GM12891 (cell line): ENCODE measurements at places on chromosomes 1 and 21.

- no peak for DNase-seq
Measured at GRCh38 chr21:37207441-37208009, 59.6 kb downstream of the VPS26C start.

- DNase-seq, result no peak
Measured at GRCh38 chr1:60699325-60699724, 383.0 kb upstream of the NFIA start.

GRCh38 chr21:30718239-30718909 is at the start of gene KRTAP21-3:
KRTAP21-3 (minus strand) TSS chr21:30718777; CDS start chr21:30718759, 18 bp downstream.
- DNase-seq, result no peak

DNA sequence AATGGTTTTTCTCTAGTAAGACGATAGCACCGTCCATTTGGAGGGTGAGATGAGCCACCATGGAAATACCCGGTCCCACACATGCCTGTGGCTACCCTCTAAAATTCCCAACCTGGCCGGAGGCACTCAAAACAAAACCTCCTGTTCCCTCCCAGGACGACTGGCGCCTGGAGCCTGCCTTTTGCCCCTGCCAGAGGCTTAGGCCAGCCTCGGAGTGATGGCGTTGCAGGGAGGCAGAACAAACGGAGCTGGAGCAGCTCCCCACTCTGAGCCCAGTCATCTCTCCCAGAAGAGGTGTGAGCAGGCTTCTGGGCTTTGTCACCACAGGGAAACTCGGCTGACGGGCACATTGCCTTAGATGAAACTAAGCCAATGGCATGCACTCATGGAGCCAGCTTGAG is 213.7 kb upstream of the HOOK1 start:
- DNase-seq, result no peak

DNA sequence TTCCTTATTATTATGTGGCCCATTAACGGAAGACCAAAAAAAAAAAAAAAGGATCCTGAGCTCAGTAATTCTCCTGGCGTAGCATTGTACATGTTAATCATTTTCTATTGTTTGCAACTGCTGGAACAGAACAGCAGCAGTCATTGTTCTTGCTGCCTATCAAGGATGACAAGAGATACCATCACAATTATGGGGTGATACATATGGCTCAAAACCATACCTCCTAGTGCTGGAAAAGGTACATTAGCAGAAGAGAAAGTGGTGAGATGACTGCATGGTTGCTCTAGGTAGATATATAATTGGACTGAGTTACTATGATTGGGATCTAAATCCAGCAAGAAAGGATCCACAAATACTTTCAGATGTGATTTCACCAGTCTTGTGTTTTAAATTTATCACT is 13.3 kb upstream of the TLR5 start:
- DNase-seq, result no peak

- DNase-seq, result no peak
Measured at GRCh38 chr1:184438363-184438762, 51.5 kb downstream of the C1orf21 start.

GRCh38 chr1:215256936-215257679 is 174.6 kb downstream of the KCNK2 start:
- no peak for DNase-seq

- DNase-seq, result no peak
Measured at GRCh38 chr1:212166644-212167043, 118.6 kb upstream of the PPP2R5A start.

DNA sequence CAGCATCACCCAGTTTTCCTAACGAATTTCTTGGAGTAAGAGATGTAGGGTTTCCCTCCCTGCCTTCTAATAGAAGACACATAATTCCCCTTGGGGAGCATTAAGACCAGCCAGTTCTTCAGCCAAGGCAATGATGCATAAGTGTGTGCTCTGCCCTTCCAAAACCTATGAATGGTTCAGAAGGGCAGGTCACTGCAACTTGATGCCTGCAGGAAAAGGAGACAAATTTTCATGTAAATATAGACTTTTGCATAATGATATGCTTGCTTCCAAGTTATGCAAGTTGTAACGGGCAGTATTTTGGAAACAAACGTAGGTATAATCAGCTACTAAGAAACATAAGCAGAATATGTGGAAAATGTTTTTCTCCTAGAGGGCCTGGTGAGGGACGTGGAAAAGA is 31.6 kb downstream of the PTGS2 start:
- no peak for DNase-seq

DNA sequence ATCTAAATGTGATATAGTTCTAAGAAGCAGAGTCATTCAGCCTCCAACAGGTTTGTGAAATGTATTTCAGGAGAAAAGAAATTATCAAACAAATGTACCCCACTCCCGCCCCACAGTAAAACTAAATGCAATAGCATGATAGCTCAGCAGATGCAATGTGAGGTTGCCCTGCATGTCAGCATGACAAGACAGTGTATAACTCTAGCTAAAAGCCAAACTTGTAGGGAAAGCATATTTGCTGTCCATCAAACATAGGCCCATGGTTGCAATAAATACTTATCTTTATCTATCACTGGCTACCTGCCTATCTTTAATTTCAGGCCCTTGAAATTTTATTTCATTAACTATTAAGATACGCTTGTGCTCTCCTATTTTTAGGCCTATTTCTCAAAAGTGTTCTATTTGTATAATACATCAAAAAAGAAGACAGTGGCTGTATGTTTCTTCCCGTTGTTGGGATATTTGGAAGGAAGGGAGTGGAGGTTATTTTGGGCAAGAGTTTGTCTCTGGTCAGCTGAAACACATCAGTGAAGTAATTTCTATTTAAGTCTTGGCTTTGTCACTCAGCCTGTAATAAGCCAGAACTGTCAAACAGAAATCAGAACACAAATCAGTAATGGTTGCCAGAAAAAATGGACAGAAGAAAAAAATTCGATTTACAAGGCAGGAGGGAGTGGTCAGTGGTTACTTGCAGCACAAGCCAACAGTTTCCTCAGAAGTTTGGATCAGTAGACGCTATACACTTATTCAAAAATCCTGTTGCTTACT is 307.4 kb upstream of the ADGRL2 start:
- DNase-seq, result no peak

DNA sequence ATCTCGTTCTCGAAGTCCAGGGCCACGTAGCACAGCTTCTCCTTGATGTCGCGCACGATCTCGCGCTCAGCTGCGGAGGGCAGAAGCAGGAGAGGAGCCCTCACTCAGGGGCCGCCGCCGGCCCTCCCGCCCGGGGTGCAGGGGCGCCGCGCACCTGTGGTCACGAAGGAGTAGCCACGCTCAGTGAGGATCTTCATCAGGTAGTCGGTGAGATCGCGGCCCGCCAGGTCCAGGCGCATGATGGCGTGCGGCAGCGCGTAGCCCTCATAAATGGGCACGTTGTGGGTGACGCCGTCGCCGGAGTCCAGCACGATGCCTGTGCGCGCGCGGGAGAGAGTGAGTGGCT is 1.8 kb downstream of the ACTA1 start:
- DNase-seq, result no peak

- no peak for DNase-seq
Measured at GRCh38 chr1:26287811-26288210, 7.9 kb downstream of the SH3BGRL3 start.

- no peak for DNase-seq
Measured at GRCh38 chr1:201507360-201507675, 395 bp upstream of the CSRP1 start.

GRCh38 chr1:228217551-228218344 is 9.9 kb downstream of the OBSCN start:
- DNase-seq, result no peak

- no peak for DNase-seq
Measured at GRCh38 chr1:232834066-232834465, 28.9 kb downstream of the MAP10 start.

DNA sequence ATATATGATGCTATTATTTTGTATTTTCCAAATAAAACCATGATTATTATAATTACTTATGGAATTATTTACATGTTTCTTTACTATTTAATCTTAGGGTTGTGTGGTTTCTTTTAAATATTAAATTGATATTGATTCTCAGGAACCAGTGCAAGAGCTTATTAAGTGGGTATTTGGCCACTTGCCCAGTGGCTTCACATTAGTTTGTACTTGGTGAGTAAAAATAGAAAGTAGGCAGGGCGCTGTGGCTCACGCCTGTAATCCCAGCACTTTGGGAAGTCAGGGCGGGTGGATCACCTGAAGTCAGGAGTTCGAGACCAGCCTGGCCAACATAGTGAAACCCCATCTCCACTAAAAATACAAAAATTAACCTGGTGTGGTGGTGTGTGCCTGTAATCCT is 497.1 kb downstream of the PTPRC start:
- DNase-seq, result no peak

GRCh38 chr1:234065794-234066447 is 161.4 kb downstream of the SLC35F3 start:
- no peak for DNase-seq

DNA sequence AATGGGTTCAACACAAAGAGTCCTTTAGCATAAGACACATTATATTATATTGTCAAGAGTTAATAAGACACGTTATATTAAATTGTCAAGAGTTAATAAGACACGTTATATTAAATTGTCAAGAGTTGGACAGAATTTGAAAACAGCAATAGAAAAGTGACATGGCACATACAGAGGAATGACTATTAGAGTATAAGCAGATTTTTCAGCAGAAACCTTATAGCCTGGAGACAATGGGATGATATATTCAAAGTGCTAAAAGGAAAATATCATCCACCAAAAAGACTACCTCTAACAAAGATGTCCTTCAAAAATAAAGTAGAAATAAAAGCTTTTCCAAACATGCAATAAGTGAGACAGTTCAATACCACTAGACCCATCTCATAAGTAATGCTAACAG is 36.0 kb upstream of the HSPA13 start:
- no peak for DNase-seq

DNA sequence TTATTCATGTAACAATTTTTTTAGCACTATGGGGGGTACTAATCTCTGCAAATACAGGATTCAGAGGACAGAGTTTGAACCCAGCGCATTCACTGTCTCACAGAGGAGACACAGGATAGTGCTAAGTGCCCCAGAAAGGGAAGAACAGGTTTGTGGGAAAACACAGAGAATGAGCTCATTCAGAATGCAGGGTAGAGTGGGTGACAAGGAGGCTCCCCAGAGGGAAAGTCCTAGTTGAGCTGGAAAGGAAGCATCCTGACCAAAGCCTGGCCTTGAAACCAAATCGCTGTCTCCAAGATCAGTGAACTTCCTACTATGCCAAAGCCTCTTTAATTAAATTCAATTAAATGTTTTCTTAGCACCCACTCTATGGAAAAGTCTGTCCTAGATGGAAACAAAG is 19.0 kb upstream of the RGS2 start:
- no peak for DNase-seq

- no peak for DNase-seq
Measured at GRCh38 chr1:186435336-186435735, 25.6 kb downstream of the PDC start.

DNA sequence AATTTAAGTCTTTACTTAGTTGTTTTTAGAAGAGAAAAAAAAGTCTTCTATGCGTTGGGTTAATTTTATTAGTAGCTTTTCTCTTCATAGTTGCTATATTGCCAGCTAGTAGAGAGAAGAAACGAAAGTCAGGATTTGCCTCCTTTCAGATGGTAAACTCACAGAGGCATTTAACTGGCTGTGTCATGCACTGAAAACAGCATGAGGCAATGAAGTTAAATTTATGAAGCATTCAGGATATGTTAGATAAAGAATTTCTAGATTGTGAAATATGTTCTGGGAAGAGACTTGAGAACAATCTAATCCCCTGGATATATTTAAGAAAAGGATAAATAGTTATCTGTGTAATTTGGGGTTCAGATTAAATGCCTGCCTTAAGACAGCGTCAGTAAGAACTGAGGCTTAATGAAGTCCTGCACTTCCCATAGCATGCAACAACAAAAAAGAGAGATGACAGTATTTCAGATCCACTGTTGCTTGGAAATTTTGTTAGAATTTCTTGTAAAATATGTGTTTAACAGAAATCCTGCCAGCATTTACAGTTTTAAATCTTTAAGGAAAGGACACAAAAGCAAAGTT is 1.7 kb downstream of the ANGPTL1 start:
- DNase-seq, result no peak

- no peak for DNase-seq
Measured at GRCh38 chr1:214660190-214660589, 57.2 kb downstream of the CENPF start.

DNA sequence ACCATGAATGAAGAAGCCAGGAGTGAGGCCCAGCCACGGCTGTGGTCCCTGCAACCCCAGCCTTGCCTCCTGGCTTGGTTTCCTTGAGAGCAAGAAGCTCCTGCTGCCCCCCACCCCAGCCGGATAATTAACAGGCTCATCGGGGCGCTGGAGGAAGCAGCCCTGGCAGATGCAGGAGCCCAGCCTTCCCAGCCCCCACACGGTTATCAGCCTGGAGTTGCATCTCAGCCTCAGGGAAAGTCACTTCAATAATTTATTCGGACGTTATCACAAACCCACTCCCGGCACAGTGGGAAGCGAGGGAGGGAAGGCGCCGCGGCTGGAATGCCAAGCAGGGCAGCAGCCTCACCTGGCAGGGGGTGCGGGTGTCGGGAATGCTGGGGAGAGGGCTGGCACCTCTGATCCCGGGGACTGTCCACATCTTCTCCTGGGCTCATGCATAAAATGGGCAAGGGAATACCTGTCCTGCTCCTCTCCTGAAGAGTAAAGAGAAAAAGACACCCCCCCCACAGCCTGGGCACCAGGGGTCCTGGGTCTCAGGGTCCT is 43.3 kb upstream of the LRP8 start:
- DNase-seq, result no peak

GRCh38 chr1:55329091-55329490 is 113.9 kb upstream of the USP24 start:
- DNase-seq, result no peak

DNA sequence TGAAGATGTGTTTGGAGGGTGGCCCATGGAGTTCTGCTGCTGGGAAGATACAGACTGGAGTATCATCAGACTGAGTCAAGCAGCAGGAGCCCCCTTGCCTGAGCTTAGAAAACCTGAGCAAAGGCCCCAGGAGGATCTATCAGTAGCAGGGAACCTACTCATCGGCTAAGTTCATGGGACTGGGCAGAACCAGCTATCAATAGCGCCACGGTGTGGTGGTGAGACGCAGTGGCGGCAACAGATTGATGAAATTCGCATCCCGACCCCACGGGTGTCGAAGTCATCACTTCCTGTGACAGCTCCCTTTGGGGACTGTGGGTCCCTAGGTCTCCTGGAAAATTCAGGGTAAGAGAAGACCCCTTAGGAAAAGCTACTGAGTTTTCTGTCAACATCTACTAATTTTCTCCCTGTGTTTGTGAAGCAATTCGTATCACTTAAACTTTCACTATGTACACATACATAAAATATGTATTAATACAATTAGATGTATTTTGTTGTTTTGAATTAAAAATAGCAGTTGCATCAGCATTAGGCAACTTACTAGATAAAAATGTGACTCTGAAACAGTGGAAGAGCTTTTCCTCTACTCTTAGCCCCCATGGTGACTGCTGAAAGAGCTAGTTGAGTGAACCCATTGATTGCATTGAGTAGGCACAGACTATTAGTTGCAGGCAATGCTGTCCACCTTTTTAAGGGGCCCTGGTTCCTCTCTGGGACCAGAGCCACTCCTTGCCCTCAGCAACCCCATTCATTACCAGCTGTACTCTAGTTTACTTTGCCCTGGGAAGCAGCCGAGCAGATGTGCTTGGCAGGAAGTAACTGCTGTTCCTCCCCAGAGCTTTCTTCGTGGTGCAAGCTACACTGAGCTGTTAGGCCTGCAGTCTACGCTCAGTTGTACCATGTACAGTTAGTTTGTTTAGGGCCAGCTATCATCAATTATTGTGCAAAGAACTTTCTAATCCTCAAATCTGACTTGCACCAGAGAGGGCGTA is 7.3 kb upstream of the CACNA1S start:
- peak; percentile 63 for DNase-seq

GRCh38 chr1:59549903-59550302 is 253.0 kb downstream of the FGGY start:
- DNase-seq, result no peak
